ENCODE measurements at places on chromosomes 2 and 18.
A peak's percentile ranks its signal among the peaks of the same experiment; 100 is the strongest.

DNA sequence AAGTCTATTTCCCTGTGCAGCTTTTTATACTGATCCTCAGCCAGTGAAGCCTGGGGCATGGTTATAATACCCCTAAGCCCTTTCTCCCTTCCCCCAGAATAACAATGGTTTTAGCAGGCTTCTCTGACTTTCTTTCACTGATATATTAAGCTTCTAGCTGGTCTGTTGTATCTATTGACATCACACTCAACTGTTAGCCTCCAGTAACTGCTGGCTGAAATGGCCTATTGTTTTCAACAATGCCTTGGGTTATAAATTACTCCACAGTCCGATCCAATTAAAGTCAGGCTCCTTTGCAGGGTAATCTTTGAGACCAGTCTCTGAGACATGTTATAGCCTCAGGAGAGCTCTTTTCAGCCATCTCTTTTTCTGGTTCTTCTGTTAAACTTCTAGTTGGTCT lies 2.9 kb upstream of the SLC9A4 start:
- no peak for DNase-seq

GRCh38 chr2:158191076-158191895 lies 89.6 kb downstream of the UPP2 start:
- no peak for DNase-seq

DNA sequence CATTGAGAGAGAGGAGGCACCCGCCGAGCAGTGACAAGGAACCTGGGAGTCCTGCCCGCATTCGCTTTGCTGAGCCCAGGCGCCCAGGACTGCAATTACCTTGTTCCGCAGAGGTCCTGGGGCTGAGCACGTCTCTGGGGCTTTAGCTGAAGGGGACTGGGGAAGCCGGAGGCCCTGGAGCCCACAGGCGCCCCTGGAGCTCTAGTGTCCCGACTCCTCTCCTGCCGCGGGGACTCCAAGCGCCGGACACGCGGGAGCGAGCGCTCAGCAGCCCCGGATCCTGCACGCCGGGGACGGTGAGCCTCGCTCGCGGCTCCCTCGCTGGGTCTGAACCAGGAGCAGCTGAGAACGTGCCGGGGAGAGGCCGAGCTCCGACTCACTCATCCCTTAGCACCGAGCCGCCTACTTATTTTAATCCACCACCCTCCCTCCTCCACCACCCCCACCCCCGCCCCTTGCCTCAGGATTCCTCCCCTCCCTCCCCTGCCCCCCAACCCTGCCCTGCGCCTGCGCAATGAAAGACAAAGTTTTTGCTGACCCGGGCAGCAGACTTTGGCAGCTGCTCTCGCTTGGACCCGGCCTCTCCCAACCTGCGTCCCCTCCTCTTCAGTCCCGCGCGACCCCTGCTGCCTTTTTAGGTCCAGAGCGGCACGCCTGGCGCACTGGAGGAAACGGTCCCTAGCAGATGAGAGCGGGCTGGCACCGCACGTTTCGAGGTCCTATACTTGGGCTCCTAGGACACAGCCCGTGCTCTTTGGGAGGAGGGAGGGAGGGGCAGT lies at the start of gene OSR1:
OSR1 (minus strand) TSS at position 382 of the 779 bp plus-strand sequence. CDS start 4,818 bp downstream, outside the sequence.
- peak; percentile 47 for DNase-seq

DNA sequence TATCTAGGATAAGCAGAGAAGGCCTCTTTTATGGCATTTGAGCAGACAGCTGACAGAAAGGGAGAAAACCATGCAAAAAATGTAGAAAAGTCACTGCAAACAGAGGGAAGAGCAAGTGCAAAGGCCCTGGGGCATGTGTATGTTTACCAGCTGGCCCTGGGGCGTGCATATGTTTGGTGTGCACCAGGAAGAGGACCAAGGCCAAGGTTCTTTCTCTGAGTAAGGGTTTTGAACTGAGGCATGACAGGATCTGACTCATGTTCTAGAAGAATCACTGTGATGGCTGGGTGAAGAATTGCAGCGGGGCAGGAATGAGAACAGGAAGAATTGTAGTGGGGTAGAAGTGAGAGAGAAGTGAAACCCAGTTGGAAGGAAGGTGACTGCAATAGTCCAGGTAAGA lies 69.6 kb downstream of the STEAP3 start:
- no peak for DNase-seq

Measured in NCI-H526 treated with DMSO at 0.1 percent for 48 hours (cell line).